ENCODE measurements at places on chromosomes 2 and 18.
A peak's percentile ranks its signal among the peaks of the same experiment; 100 is the strongest.

DNA sequence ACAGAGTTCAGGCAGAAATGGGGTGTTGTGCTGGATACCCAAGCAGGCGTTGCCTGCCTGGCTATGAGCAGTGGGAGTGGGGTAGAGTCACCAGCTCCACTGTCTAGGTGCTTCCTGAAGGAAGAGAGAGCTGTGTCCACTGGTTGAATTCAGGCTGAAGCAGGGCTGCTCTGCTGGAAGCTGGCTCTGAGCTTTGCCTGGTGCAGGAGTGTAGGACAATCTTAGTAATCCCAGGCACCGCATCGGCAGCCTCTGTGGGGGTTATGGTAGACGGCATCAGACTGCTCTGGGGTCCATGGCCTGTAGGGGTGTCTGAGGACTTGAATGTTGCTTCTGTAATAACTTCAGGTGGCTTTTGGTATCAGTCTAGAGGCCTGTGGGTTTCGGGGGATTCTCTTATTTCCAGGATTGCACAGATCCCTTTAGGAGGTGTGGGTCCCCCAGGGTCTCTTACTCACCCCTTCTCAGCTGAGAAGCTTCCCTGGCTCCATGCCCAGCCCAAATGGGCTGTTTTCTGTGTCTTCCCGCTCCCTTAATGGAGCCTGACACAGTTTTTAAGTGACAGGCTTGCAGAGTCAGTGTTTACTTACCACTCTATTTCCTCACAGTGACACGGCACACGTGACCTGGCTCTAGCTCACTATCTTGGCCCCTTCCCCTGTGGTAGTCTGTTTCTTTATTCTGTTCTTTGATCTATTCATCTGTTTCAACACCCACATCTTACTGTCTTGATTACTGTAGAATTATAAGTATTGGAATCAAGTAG lies 644.3 kb downstream of the CBLN2 start:
- no peak overlapping the region for H3K27ac ChIP-seq
- H3K27me3 ChIP-seq, result no peaks in the 10 kb centered on the region
- H3K4me3 ChIP-seq, result no peak overlapping the region
- DNase-seq, result no peak

- peak overlapping the region; percentile 22 for H3K27ac ChIP-seq
- no peak for DNase-seq
- H3K27me3 ChIP-seq, result no peaks in the 10 kb centered on the region
- no peaks in the 10 kb centered on the region for H3K36me3 ChIP-seq
- H3K4me1 ChIP-seq, result peaks cover 6% of the 10 kb centered on the region
Observed at GRCh38 chr18:11981543-11982366, 448 bp downstream of the IMPA2 start.

DNA sequence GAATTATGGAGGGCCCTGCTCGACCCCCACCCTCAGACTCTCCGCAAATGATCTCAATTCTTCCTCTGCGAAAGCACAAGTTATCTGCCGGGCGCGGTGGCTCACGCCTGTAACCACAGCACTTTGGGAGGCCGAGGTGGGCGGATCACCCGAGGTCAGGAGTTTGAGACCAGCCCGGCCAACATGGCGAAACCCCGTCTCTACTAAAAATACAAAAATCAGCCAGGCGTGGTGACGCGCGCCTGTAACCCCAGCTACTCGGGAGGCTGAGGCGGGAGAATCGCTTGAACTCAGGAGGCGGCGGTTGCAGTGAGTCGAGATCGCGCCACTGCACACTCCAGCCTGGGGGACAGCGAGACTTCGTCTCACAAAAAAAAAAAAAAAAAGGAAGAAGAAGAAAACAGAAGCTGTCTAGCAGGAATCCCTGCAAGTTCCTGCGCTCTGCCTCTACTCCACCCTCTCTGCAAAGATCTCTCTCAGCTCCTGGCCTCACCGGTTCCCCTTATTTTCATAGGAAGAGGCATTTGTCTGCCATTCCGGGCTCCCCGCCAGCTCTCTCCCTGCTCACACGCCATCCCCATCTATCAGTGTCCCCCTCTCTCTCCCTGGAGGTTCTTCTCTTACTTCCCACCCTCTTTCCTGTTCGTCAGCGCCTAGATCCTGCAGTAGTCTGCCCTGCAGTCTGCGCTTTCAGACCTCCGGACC lies 13.5 kb upstream of the COLEC12 start:
- H3K4me1 ChIP-seq, result no peaks in the 10 kb centered on the region
- no peak for DNase-seq
- H3K27ac ChIP-seq, result no peak overlapping the region
- H3K27me3 ChIP-seq, result no peaks in the 10 kb centered on the region
- no peak overlapping the region for H3K4me3 ChIP-seq

DNA sequence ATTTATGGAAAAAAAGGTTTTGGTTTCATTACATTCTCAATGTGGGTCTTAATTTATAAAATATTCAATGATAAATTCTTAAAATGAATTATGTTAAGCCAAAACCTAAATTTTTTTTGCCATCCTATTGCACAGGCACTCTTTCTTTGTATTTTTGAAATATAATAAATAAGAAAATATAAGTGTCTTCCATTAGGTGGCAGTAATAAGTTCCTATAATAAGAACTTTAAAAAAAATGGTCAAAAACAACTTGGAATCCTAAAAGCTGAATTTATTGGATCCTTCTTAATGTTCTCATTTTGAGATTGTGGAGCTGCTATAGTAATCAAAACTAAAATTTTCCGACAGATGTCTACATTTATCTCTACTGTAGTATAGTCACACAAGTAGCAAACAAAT lies 5.7 kb downstream of the CALCRL start:
- H3K27me3 ChIP-seq, result no peaks in the 10 kb centered on the region
- no peaks in the 10 kb centered on the region for H3K36me3 ChIP-seq
- H3K27ac ChIP-seq, result no peak overlapping the region
- H3K4me1 ChIP-seq, result no peaks in the 10 kb centered on the region

All from effector memory CD4-positive, alpha-beta T cell (primary cell).